ENCODE measurements at places on chromosomes 3 and 15.
A peak's percentile ranks its signal among the peaks of the same experiment; 100 is the strongest.

- H3K27ac ChIP-seq: peak overlapping the region; percentile 55
- H3K27me3 ChIP-seq: no peaks in the 10 kb centered on the region
- H3K4me3 ChIP-seq: no peak overlapping the region
- H3K36me3 ChIP-seq: no peaks in the 10 kb centered on the region
- peak; percentile 80 for DNase-seq
Observed at GRCh38 chr15:67091071-67091979, 25.9 kb downstream of the SMAD3 start.

- no peaks in the 10 kb centered on the region for H3K36me3 ChIP-seq
- H3K27ac ChIP-seq: peak overlapping the region; percentile 38
- H3K4me3 ChIP-seq: no peak overlapping the region
- no peaks in the 10 kb centered on the region for H3K27me3 ChIP-seq
Observed at GRCh38 chr15:100863075-100863795, 16.4 kb upstream of the ALDH1A3 start.

DNA sequence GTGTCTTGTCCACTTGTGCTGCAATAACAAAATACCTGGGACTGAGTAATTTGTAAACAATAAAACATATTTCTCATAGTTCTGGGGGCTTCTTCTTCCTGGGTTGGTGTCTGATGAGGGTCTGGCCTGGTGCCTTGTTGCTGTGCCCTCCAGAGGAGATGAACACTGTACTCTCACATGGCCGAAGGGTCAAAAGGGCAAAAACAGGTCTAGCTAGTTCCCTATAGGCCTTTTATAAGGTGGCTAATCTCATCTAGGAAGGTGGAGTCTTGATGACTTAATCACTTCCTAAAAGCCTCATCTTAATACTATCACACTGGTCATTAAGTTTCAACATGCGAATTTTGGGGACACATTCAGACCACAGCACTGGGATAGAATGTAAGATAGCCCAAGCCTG, 228.4 kb downstream of the TLE3 start:
- H3K36me3 ChIP-seq: no peaks in the 10 kb centered on the region
- H3K27me3 ChIP-seq: no peaks in the 10 kb centered on the region
- no peak overlapping the region for H3K27ac ChIP-seq
- no peak overlapping the region for H3K4me3 ChIP-seq
- no peaks in the 10 kb centered on the region for H3K4me1 ChIP-seq
- no peak for DNase-seq

- H3K27me3 ChIP-seq: no peaks in the 10 kb centered on the region
- no peak overlapping the region for H3K4me3 ChIP-seq
- H3K36me3 ChIP-seq: no peaks in the 10 kb centered on the region
- H3K4me1 ChIP-seq: no peaks in the 10 kb centered on the region
Observed at GRCh38 chr3:113565555-113565954, 33.2 kb downstream of the SIDT1 start.

DNA sequence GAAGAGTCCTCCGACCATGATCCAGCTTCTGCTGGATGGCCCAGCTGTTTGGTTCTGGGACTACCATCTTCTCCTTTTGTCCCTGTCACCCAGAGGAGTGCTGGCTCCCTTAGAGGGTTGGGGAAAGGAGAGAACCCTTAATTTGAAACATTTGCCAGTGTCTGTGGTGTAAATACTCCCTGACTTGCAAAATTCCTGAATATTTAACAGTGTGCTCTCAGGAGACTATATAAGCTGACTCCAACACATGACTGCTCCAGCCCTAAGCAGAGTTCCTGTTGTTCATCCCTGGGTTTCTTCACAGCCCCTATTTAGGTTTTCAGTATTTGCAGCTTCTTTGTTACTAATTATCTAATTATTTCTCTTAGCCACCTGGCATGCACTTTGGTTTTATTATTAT, 133.1 kb downstream of the CPNE4 start:
- no peak overlapping the region for H3K4me3 ChIP-seq
- no peak for DNase-seq
- no peaks in the 10 kb centered on the region for H3K36me3 ChIP-seq
- no peak overlapping the region for H3K27ac ChIP-seq
- H3K4me1 ChIP-seq: no peaks in the 10 kb centered on the region

- H3K36me3 ChIP-seq: no peaks in the 10 kb centered on the region
- DNase-seq: peak; percentile 66
- H3K27me3 ChIP-seq: no peaks in the 10 kb centered on the region
- H3K27ac ChIP-seq: no peak overlapping the region
- H3K4me3 ChIP-seq: no peak overlapping the region
- H3K4me1 ChIP-seq: no peaks in the 10 kb centered on the region
Observed at GRCh38 chr15:63891079-63891767, 57.5 kb upstream of the HERC1 start.
